ENCODE measurements at places on chromosomes 12 and 14. TPM values are rescaled to one million over a fixed set of nuclear protein-coding genes. Genes with fewer than 3 reads are reported as not detected.

The ATP5F1B gene
- total RNA-seq, result 1,064 TPM

The GEMIN2 gene
- 34.9 TPM for total RNA-seq

The DIP2B gene
- 22.0 TPM for total RNA-seq

The PKP2 gene
- 21.7 TPM for total RNA-seq

The ADGRD1 gene
- total RNA-seq, result 0.80 TPM

The TMEM63C gene
- total RNA-seq, result 8.8 TPM

The LRRC43 gene
- total RNA-seq, result 0.21 TPM

The SLIRP gene
- total RNA-seq, result 377 TPM

The TMEM132D gene
- 0.99 TPM for total RNA-seq

The KLRC2 gene
- not detected for total RNA-seq

The COX14 gene
- 40.4 TPM for total RNA-seq

- no peaks in the 10 kb centered on the region for H3K36me3 ChIP-seq
- no peak overlapping the region for H3K4me3 ChIP-seq
- DNase-seq, result no peak
- H3K4me1 ChIP-seq, result 0 out of 2 replicates have a peak, but pooled peaks cover 8% of the 10 kb centered on the region
These were observed 87.0 kb upstream of the VRK1 start for GRCh38 chr14:96710060-96710666.

DNA sequence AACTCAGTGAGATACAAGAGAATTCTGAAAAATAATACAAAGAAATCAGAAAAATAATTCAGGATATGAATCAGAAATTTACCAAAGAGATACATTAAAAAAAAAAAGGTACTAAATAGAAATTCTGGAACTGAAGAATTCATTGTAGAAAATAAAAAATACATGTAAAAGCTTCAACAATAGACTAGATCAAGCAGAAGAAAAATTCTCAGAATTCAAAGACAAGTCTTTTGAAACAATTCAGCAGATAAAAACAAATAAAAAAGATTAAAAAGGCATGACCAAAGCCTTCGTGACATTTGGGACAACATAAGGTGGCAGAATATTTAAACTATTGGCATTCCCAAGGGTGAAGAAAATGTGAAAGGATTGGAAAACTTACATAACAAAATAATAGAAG is 133.1 kb upstream of the CNOT2 start:
- peaks cover 20% of the 10 kb centered on the region for H3K36me3 ChIP-seq
- H3K27me3 ChIP-seq, result no peaks in the 10 kb centered on the region
- no peak overlapping the region for H3K4me3 ChIP-seq
- H3K27ac ChIP-seq, result no peak overlapping the region
- no peak for DNase-seq

DNA sequence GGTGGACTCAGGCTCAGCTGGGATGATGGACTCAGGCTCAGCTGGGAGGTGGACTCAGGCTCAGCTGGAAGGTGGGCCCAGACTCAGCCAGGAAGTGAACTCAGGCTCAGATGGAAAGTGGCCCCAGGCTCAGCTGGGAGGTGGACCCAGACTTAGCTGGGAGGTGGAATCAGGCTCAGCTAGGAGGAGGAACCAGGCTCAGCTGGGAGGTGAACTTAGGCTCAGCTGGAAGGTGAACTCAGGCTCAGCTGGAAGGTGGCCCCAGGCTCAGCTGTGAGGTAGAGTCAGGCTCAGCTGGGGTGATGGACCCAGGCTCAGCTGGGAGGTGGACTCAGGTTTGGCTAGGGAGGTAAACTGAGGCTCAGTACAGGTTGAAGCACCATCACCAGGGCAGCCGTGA is 21.8 kb upstream of the C14orf180 start:
- no peak overlapping the region for H3K4me3 ChIP-seq
- H3K27ac ChIP-seq, result no peak overlapping the region
- H3K36me3 ChIP-seq, result no peaks in the 10 kb centered on the region
- no peak for DNase-seq

- peaks cover 97% of the 10 kb centered on the region for H3K36me3 ChIP-seq
- H3K27me3 ChIP-seq, result peaks cover 26% of the 10 kb centered on the region
- no peak overlapping the region for H3K4me3 ChIP-seq
- no peaks in the 10 kb centered on the region for H3K4me1 ChIP-seq
- H3K27ac ChIP-seq, result no peak overlapping the region
- DNase-seq, result no peak
These were observed 23.0 kb downstream of the ZNF891 start for GRCh38 chr12:133107121-133107520.

DNA sequence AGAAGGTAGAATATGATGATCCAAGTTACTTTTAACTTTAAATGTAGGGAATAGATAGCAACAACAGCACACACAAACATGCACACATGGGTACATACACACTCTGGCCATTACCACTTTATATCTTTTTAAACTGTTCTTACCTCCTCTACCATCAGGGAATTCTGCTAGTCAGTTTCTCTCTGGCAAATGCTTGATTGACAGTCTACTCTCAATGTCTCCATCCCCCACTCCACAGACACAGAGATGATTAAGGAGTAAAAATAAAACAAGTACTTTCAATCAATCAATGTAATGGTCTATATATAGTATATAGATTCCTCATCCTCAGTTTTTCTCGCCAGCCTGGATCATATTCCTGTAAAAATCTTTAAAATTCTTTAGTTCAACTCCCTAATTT is 16.1 kb upstream of the STRN3 start:
- no peak overlapping the region for H3K4me3 ChIP-seq
- H3K36me3 ChIP-seq, result 0 out of 2 replicates have a peak, but pooled peaks cover 3% of the 10 kb centered on the region
- DNase-seq, result no peak
- H3K27me3 ChIP-seq, result no peaks in the 10 kb centered on the region

GRCh38 chr12:126668538-126668937 is 1598.4 kb upstream of the TMEM132C start:
- H3K27ac ChIP-seq, result no peak overlapping the region
- DNase-seq, result no peak
- H3K27me3 ChIP-seq, result peaks cover 14% of the 10 kb centered on the region
- H3K36me3 ChIP-seq, result peaks cover 70% of the 10 kb centered on the region
- no peak overlapping the region for H3K4me3 ChIP-seq

DNA sequence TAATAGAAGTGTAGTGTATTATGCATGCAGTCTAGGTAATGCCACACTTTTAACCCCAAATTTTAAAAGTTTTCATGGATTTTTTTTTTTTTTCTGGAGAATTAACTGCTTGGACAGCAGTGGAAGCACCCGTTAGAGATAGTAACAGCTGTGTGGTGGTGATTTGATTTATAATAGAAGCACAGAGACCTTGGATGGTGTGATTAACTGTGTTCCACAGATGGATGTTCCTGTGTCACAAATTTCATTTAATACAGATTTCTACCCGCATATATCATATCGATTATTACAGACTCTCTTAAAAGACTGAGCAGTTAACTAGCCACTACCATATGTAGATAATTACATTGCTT is 47.0 kb downstream of the IFT81 start:
- H3K27me3 ChIP-seq, result no peaks in the 10 kb centered on the region
- H3K27ac ChIP-seq, result no peak overlapping the region
- peaks cover 14% of the 10 kb centered on the region for H3K36me3 ChIP-seq

- H3K36me3 ChIP-seq, result peaks cover 20% of the 10 kb centered on the region
- H3K27me3 ChIP-seq, result no peaks in the 10 kb centered on the region
- no peak overlapping the region for H3K27ac ChIP-seq
- no peaks in the 10 kb centered on the region for H3K4me1 ChIP-seq
- no peak for DNase-seq
These were observed 12.3 kb downstream of the ZC2HC1C start for GRCh38 chr14:75081660-75082229.

- H3K36me3 ChIP-seq, result no peaks in the 10 kb centered on the region
- peaks cover 21% of the 10 kb centered on the region for H3K4me1 ChIP-seq
- DNase-seq, result no peak
These were observed 4.2 kb upstream of the SPIC start for GRCh38 chr12:101470939-101471338.

GRCh38 chr12:109452489-109452888 is 24.6 kb downstream of the KCTD10 start:
- no peaks in the 10 kb centered on the region for H3K27me3 ChIP-seq
- H3K27ac ChIP-seq, result no peak overlapping the region
- H3K36me3 ChIP-seq, result peaks cover 73% of the 10 kb centered on the region

GRCh38 chr14:68752271-68753006 is 40.4 kb downstream of the ZFP36L1 start:
- H3K4me1 ChIP-seq, result no peaks in the 10 kb centered on the region
- DNase-seq, result no peak
- H3K36me3 ChIP-seq, result no peaks in the 10 kb centered on the region

DNA sequence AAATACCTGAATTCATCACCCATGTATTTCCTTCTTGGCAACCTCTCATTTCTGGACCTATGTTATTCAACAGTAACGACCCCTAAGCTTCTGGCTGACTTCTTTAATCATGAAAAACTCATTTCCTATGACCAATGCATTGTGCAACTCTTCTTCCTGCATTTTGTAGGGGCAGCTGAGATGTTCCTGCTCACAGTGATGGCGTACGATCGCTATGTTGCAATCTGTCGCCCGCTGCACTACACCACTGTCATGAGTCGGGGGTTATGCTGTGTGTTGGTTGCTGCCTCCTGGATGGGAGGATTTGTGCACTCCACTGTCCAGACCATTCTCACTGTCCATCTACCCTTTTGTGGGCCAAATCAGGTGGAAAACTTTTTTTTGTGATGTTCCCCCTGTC is 356 bp downstream of the OR4Q2 start:
- H3K27me3 ChIP-seq, result peaks cover 10% of the 10 kb centered on the region
- peaks cover 38% of the 10 kb centered on the region for H3K36me3 ChIP-seq
- H3K4me3 ChIP-seq, result no peak overlapping the region
- H3K27ac ChIP-seq, result no peak overlapping the region

- no peak overlapping the region for H3K27ac ChIP-seq
- H3K4me1 ChIP-seq, result peaks cover 14% of the 10 kb centered on the region
- no peaks in the 10 kb centered on the region for H3K27me3 ChIP-seq
- no peak for DNase-seq
These were observed 152.4 kb downstream of the VRK1 start for GRCh38 chr14:96949594-96949993.

GRCh38 chr12:120470150-120470784 is 719 bp upstream of the SRSF9 start:
- no peaks in the 10 kb centered on the region for H3K27me3 ChIP-seq
- peak; percentile 16 for DNase-seq
- peak overlapping the region; percentile 92 for H3K27ac ChIP-seq

DNA sequence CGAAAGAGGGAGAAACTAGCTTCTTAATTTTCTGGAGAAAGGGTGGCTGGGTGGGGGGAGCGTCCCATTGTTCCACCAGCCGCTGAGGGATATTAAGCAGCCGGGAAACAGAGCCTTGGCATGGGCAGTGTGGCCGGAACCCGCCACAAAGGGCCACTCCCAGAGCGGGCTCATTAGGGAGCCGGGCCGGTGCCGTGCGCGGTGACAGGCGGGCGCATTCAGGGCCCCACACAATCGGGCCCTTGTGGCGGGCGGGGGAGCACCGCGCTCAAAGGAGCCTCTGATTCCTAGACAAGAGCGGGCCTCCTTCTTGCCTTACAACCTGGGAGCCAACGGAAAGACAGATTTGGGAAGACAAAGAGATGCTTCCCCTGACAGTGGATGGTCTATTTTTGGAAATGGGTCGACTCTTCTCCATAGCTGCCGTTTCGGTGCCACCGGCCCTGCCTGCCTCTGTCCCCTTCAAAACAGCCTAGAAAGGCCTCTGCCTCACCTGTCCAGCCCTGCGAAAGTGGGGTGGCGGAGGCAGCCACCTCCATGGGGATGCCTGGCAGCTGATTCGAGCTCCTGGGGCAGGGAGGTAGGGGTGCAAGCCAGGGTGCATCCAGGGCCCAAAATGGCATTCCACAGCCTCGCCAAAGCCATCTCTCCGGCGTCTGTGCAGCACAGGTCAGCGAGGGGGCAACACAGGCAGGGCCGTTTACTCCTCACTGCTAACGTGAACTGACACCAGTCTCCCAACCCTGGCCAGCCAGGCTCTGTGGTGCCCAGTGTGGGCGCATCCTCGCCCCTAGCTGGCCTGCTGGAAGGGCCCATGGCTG is 10.9 kb downstream of the CCDC85C start:
- DNase-seq, result no peak
- H3K4me3 ChIP-seq, result no peak overlapping the region

- H3K27ac ChIP-seq, result 0 out of 2 replicates have a peak overlapping the region, but pooled peaks have one; percentile 33
- no peaks in the 10 kb centered on the region for H3K27me3 ChIP-seq
- peaks cover 3% of the 10 kb centered on the region for H3K36me3 ChIP-seq
These were observed 224.3 kb downstream of the ITPR2 start for GRCh38 chr12:26608706-26609105.

DNA sequence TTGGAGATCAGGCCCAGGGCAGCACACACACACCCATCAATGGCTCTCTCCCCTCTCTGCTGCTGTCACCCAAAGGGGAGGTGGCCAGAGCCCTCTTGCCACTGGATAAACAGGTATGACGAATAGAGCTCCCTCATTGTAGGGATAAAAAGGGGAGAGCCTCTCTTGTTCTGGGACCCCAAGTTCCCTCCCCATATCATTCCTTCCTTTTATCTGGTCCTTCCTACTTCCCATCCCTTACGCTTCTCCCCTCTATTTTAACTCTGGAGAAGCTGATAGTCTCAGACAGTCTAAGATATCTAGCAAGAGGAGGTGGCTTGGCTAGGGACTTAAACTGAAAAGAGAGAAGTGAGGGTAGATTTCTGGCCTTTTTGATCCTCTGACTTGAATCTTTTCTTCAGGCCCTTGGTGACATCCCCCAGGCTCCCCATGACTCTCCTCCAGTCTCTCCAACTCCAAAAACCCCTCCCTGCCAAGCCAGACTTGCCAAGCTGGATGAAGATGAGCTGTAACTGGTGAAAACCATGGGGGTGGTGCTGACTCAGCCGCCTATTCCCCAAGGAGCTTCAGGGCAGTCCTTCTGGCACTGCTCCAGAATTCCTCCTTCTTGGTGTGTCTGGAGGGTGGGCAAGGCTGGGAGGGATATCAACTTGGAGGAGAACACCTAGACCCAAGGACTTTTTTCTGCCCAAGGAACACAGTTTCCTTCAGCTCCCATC is 5.3 kb downstream of the ARHGEF25 start:
- no peak overlapping the region for H3K27ac ChIP-seq
- H3K36me3 ChIP-seq, result peaks cover 5% of the 10 kb centered on the region
- no peak for DNase-seq
- no peak overlapping the region for H3K4me3 ChIP-seq
- H3K4me1 ChIP-seq, result peaks cover 38% of the 10 kb centered on the region
- peaks cover 97% of the 10 kb centered on the region for H3K27me3 ChIP-seq
